ENCODE measurements at places on chromosomes 3 and 15.

DNA sequence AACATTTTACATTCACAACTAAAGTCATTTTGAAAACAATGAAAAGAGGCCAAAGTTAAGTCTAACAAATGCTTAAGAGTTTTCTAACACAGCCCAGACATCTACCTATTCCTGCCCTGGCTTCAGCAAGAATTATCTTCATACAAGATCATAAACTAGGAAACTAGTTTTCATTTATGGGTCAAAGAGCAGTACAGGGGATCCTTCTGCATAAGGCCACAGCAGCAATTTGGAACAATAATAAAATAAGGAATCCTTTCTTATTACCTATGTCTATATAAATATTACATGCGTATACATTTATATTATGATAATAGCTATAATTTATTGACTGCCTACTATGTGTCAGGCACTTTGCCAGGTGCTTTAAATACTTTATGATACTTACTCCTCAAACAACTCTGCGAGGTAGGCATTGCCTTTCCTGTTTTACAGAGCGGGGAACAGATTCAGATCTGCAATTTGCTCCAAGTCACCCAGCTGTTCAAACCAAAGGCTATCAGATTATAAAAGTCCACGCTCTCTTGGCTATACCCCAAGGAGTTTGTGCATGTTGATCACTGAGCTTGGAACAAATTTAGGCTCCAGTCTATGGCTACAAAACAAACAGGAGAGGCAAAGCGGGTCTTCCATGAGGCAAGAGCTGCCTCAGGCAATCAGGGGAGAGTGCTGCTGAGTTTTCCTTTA is 196.4 kb downstream of the RORA start:
- H3K27me3 ChIP-seq = no peaks in the 10 kb centered on the region
- no peaks in the 10 kb centered on the region for H3K36me3 ChIP-seq
- H3K4me1 ChIP-seq = peaks cover 29% of the 10 kb centered on the region
- no peak for DNase-seq

- no peaks in the 10 kb centered on the region for H3K4me1 ChIP-seq
- H3K27ac ChIP-seq = no peak overlapping the region
- H3K4me3 ChIP-seq = no peak overlapping the region
- H3K27me3 ChIP-seq = no peaks in the 10 kb centered on the region
- no peak for DNase-seq
These were observed 8.1 kb downstream of the NKTR start for GRCh38 chr3:42608581-42608980.

DNA sequence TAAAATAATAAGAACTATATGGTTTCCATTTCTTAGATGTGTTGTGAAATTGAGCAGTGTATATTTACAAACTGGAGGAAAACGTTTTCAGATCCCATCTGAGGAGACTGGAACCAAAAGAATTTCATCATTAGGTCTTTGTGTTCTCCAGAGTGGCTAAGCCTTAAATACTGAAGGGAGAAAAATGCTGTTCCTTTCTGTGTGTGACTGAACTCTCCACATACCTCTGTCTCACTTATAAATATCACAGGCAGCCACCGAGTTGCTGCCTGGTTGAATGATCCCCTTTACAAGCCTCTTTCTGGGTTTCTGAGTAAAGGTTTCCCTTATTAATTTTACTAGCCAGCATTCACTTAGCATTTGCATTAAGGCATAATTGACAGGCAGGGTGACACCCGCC is 913.9 kb upstream of the NR2F2 start:
- no peaks in the 10 kb centered on the region for H3K4me1 ChIP-seq
- H3K36me3 ChIP-seq = no peaks in the 10 kb centered on the region
- H3K27me3 ChIP-seq = no peaks in the 10 kb centered on the region
- H3K4me3 ChIP-seq = no peak overlapping the region
- no peak overlapping the region for H3K27ac ChIP-seq
- no peak for DNase-seq

- no peaks in the 10 kb centered on the region for H3K27me3 ChIP-seq
- no peaks in the 10 kb centered on the region for H3K36me3 ChIP-seq
- no peak overlapping the region for H3K27ac ChIP-seq
- no peak overlapping the region for H3K4me3 ChIP-seq
- no peaks in the 10 kb centered on the region for H3K4me1 ChIP-seq
- DNase-seq = no peak
These were observed 311.7 kb downstream of the VPS13C start for GRCh38 chr15:61748529-61748928.

Measured in osteoblast (primary cell).